ENCODE measurements at places on chromosomes 3 and 15. TPM values are rescaled to one million over a fixed set of nuclear protein-coding genes. Genes with fewer than 3 reads are reported as not detected.

ARF4 gene
- total RNA-seq: 485 TPM

THUMPD3 gene
- 53.8 TPM for total RNA-seq

- DNase-seq: no peak
Observed at GRCh38 chr3:87461443-87461842, 185.1 kb upstream of the POU1F1 start.

- no peak for DNase-seq
Observed at GRCh38 chr3:42638339-42638842, 15.1 kb upstream of the ZBTB47 start.

DNA sequence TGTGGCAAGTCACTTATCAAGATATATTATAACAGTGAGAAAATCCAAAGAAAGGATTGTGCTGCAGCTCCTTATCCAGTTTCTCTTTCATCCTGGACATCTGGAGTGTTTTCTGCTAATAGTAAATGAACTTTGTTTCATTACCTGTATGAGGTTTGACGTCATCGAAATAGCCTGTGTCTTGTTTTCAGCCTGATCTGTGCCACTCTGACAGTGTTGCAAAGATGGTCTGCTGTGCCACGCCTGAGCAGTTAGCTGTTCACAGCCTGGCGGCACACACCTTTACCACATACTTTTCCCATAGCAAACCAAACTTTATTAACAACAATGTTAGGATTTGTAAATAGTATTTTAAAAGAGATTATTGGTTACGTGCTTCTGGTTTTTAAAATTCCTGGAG is 34.0 kb downstream of the YEATS2 start:
- DNase-seq: no peak

DNA sequence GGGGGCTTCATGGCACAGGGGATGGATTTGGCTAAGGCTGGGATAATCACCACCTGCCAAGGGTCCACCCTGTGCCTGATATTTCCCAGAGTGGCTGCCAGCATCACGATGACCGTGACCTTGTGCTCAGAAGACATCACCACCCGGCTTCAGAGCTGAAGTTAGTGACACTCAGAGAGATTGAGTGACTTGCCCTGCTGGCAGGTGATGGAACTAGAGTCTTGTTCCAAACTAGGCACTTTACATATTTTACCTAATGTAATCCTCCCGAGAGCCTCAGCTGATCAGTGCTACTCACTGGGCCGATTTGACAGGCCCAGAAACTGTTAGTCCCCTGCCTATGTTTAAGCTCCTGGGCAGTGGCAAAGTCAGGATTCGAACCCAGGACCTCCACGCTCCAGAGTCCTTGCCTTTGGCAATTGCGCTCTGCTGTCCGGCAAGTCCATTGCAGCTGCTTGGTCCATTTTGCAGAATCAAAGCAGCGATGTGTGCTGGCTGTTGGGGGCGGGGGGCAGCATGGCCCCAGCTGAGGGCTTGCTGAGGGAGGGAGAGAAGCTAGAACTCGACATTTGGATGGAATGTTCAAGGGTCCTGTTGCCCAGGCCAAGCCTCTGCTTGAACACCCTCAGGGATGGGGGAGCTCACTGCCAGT is 74.8 kb upstream of the GATA2 start:
- DNase-seq: no peak

GRCh38 chr3:157671656-157672055 is 168.4 kb upstream of the VEPH1 start:
- no peak for DNase-seq

IQSEC1 gene
- 25.1 TPM for total RNA-seq

LNP1 gene
- 1.6 TPM for total RNA-seq

XXYLT1 gene
- total RNA-seq: 21.2 TPM

RYR3 gene
- total RNA-seq: not detected

CACNA1D gene
- not detected for total RNA-seq

GRCh38 chr15:49131403-49131802 is 24.0 kb downstream of the COPS2 start:
- no peak for DNase-seq

CACNA2D2 gene
- 0.09 TPM for total RNA-seq

DNA sequence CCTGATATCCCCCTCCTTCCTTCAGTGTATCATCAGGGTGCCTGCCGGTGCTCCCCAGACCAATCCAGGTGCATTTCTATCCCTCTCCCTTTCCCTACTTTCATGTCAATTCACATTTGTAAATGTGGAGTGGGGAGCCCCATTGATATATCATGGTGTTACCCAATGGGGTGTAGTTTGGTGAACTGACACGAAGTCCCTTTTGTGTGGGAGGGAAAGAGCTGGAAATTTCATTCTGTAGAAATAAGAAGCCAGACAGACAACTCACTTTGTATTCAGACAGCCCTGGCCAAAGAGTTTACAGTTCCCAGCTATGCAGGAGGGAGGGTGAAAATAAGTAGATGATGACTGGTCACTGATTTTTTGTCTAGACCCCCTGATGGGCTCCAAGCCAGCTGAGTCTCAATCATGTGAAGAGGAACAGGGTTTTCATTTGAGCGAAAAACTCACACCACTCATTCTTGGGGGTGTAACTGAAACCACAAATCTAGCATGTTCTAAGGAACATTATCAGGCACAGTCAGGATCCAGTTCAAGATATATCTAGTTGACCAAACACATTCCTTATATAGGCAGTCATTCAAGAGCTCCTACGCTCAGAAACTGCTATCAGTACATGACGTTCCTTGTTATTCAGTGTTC is 58.9 kb downstream of the LMCD1 start:
- peak; percentile 77 for DNase-seq

PLSCR4 gene
- total RNA-seq: 6.7 TPM

CLRN1 gene
- not detected for total RNA-seq

DNA sequence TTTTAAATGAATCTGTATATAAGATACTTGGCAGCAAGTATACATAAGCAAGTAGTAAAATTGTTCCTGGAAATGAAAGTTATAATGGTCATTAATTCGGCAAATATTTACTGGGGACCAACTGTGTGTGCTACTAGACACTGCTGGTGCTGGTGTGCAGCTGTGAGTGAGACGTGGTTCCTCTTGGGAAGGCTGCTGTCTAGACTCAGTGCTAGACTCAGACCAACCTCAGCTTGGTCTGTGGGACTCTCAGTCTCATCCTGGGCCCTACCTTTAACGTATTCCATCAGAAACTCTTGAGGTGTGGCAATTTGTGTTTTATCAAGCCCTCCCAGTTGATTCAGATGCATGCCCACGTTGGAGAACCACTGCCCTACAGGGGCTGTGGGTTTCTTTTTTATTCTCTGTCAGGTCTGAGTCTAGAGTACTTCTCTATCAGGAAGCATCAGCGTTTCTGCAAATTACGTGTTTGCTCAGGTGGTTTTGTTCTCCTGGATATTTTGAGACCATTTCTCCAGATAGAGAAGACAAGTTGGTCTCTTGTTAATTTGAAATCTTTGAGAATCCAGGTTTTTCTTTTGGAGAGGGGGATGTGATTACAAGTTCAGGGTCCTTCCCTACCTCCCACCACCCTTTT is 6.8 kb downstream of the TLNRD1 start:
- DNase-seq: no peak

- no peak for DNase-seq
Observed at GRCh38 chr3:156109989-156110388, 10.4 kb upstream of the KCNAB1 start.

DNA sequence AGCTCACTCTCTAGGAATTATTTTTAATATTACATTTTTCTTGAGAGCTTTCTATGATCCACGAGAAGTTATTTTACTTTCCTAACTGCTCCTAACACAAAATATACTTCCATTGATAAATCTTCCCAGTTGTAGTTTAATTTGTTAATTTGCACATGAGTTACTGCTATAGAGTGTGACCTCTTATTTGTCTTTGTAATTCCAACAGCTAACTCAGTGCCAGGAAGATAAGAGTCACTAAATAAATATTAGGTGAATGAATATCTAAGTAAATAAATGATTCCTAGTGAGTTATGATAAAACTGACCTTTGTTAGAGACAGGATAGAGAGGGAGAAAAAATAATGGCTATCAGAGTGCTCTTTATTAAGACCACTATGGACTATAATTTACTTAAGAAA is 319.9 kb downstream of the NAALADL2 start:
- no peak for DNase-seq

DNA sequence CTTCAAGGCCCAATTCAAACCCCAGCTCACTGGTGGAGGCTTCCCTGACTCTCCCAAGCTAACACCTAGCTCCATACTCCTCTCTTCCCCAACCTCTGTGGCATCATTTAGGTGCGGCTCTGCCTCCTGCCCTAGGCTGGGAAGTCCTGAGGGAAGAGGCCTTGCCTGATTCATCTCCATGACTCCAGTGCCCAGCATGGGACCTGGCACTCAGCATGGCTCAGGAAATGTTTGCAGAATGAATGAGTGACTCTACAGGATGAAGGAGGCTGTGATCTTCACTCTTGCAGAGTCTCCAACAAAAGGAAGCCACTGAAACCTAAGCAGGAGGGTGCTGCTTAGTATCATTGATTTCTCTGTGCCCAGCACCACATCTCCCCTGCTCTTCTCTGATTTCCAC is 34.5 kb upstream of the INSYN1 start:
- no peak for DNase-seq

ZNF860 gene
- total RNA-seq: 0.18 TPM

- no peak for DNase-seq
Observed at GRCh38 chr3:69716119-69716518, 23.1 kb upstream of the MITF start.

PPCDC gene
- 10.5 TPM for total RNA-seq

GBE1 gene
- total RNA-seq: 77.8 TPM

DNA sequence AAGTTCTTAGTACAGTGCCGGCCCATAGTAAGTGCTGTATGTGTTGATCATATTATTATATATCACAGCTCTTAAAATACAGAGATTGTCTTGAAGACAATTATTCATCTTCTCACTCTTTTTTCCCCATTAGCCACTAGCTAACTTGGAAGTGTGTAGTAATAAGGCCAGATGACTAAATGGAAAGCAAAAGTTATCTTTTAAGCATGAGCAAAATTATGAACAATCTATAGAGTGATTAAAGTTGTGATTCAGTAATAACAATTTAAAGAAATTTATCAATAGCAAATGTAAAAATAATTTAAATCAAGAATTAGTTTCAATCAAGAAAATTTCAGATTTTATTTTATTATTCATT is 630.9 kb upstream of the TBL1XR1 start:
- no peak for DNase-seq

SERPINI2 gene
- total RNA-seq: not detected
